G401 (cell line): ENCODE measurements at places on chromosomes 6 and 20. TPM values are rescaled to one million over a fixed set of nuclear protein-coding genes. Genes with fewer than 3 reads are reported as not detected.
A peak's percentile ranks its signal among the peaks of the same experiment; 100 is the strongest.

- DNase-seq: no peak
Measured at GRCh38 chr6:77133031-77133430, 330.3 kb downstream of the HTR1B start.

DNA sequence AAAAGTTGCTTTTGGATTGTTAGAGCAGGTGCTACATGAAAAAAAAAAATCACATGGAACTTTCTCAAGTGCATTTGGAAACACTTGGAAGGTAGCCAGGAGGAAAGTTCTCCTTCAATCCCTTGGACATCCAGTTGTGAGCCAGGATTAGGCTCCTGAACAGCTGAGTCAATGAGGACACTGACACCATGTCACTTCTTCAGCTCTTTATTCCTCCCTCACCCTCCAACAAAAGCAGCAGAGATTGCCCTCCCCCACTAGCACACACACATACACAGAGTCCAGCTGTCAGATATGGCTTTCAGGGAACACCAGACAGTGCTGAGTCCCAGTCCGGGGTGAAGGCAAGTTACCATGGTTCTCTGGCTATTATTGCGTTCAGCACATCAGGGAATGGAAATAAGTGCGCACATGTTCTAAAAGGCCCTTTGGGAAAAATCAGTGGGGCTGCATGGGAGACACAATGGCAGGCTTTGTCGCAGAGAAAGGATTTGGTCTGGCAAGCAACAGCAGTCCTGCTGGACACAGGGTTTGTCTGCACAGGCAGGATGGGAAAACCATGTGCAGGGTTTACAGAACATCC lies 124.7 kb upstream of the MARCKS start:
- DNase-seq: peak; percentile 19

DNA sequence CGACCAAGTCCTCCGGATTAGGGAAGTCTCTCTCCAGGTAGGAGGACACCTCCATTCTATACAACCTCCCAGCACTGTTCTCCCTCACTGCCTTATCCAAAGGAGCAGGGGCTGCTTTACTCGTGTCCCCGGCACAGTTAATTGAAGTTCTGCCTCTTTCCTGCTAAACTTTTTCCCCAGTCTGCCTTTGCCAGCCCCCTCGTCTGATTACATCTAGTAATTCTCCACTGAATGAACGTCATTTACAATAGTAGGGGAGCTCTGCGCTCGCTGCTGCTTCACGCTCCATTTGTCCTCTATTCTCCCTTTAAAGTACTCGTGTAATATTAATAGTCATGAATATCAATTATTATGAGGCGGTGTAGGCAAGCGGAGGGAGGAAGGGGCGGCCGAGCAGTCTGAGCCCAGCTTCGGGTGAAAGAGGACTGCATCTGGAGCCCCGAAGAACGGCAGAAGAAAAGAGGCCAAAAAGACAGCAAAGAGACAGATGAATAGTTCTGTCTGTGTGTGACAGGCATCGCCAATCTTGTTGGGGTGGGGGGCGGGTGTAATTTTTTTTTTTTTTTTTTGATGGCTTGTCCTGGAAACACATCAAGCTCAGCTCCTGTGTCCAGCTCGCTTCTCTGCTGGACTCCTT lies 2.9 kb downstream of the TFAP2B start:
- DNase-seq: no peak

Gene SLA2
- total RNA-seq: 0.10 TPM in 1 of 2 replicates, not detected in the other

GRCh38 chr6:122861594-122861993 lies 72.5 kb downstream of the SMPDL3A start:
- no peak for DNase-seq

DNA sequence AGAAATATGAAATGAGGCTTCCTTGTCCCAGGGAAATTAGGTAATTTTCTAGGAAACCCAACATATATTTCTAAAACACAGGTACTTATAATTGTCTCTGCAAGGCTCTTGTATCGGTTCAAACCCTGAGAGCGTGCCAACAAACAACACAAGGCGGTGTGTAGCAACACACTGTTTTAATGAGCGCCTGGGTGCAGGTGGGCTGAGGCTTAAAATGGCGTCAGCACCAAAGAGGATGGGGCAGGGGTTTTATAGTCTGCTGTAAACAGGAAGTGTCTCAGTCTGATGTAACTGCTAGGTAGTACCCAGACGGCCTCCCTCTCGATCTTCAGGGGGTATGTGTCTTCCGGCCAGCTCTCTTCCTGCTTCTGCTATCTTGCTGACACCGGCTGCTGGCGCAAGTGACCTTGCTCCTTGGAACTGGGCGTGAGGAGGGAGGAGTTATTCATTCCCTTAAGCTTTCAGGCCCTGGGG lies 69.7 kb downstream of the EPB41L2 start:
- DNase-seq: no peak
